Common myeloid progenitor, CD34-positive (primary cell): ENCODE measurements at places on chromosomes 5 and 9.

DNA sequence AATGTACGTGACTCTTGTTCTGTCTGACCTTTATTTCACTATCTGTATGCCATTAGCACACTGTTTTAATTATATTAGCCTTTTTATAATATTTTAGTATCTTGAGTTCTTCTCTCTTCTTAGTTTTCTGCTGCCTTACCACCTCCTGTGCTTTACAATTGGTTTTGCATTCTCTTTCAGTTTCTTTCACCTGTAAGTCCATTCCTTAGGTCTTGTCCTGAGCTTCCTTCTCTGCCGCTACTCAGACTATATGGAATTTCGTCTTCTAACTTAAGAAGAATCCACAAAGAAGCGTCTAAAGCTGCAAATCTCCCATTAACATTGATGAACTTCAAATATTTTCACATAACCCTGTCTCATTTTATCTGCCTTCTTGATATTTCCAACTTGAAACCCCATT lies 642.9 kb downstream of the MAT2B start:
- DNase-seq, result no peak

DNA sequence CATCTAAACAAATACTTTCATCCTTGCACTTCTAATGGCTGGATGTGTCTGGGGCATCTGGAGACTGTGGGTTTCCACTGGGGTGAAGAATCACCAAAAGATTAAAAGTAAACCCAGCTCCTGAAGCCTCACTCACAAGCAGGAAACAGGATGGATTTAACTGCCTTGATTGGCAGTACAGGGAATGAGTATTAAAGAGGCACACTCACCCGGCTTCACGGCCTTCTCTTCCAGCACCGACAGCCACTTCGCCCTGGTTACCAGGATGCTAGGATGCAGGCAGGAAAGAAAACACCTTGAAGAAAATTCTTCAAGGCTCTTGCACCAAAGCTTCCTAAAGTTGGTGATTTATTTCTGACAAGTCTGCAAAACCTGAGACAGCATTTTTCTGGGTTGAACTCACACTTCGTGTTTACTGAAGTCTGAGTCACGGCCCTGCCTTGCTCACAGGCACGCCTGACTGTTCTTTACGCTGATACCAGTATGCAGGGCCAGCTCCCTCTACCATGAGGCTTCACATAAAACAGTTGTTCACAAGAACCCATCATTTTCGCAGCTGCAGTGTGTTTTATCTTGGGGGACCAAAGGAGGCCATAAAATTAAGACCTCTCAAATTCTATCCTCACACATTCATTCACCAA lies 56.5 kb upstream of the ZNF354A start:
- no peak for DNase-seq

DNA sequence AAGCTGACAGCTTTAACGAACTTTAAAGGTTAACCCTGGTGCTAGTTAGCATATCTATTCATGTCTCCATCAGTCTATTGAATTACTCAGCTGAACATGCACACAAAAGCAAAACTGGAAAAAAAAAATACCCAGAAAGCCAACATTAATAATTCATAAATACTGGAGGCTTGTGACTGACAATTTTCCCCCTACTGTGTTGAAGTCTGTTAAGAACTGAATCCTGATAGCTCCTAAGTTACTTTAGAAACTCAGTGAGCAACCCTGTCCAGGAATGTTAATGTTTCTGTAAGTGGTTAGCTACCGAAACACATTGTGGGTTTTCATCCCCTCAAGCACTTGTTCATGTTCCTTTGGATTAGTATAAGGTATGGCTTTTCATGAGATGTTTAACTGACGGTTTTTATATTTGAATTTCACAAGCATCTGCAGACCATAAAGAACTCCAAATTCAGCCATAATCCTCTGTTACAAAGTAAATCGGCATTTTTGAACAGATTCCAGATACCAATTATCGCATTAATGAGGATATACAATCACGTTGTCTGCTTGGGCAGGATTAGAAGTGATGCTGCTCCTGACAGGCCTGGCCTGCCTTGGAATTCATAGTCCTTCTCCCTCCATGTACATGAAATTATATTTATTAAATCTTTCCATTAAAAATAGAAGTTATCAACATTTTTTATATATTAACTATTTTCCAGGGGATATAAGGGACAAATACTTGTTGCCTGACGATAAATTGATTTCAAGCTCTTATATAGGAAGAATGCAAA lies 331.2 kb downstream of the TLE4 start:
- DNase-seq, result no peak

DNA sequence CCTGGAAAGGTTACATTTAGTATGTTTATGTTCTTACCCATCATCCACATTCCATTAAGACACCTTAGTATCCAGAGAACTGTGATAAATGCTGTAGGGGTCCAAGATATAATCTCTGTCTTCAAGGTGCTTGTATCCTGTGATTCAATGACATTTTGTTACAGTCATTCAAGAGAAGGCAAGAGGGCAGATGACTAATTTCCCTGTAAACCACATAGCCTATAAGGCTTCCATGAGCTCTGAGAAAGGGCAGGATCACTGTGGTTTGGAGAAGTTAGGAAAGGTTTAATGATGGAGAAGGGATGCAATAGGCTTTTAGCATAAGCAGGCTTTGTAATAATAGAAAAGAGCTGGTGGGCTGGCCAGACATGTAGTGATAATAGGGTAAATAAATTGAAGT lies 40.0 kb downstream of the PAPPA start:
- DNase-seq, result no peak

GRCh38 chr9:99466104-99466503 lies 244.0 kb downstream of the SEC61B start:
- no peak for DNase-seq

DNA sequence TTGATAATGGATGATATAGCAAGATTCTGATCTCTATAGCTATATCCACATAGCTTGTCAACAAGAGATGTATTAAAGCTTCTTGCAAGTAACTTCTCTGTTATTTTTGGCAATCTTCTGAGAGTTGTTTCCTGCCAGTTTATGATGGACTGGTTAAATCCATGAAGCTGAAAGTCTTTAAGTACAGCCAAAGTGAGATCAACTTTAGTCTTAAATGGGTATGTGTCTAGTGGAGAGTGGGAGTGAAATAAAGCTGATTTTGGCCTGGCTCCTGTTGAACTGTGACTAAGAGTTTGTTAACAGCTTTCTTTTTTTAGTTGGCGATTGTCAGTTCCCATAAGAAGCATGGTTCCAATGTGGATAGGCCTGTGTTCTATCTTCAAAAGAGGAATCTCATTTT lies 350.9 kb upstream of the PCSK5 start:
- no peak for DNase-seq

DNA sequence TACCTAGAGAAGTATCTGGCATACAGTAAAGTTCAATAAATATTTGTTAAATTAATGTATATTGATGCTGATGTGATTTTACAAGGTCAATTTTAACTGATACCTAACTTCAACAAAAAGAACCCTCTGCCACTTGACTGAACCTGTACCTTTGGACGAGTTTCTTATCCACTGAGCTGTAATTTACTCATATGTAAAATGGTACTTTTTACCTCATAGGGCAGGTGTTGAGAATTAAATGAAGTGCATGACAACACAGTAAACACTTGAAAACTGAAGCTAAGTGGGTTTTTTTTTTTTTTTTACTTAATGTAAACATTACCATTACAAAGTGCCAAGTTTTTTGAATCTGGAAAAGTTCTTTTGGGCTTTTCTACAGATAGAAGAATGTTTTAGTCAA lies 15.4 kb downstream of the NIPSNAP3B start:
- no peak for DNase-seq
